Ascending aorta (tissue), 2 donors: ENCODE measurements at places on chromosomes 1 and 21. TPM values are rescaled to one million over a fixed set of nuclear protein-coding genes. Genes with fewer than 3 reads are reported as not detected.

DNA sequence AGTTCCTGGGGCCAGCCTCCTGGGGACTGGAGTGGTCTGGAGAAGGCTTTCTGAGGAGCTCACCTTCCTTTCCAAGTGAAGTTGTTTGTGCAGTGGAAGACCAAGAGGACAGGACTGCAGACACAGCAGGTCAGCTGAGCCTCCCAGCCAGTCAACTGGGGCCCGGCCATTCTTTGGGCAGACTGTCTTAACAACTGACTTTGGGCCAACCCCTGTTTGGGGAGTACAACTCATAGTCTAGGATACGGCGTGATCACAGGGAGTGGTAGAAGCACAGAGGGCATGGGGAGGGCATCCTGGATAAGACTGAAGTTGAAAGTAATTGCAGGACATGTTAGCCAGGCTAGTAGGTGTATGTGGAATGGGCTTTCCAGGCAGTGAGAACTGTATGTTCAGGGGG is 50.3 kb downstream of the PGM1 start:
- H3K27ac ChIP-seq = peak overlapping the region; percentile 33
- H3K4me3 ChIP-seq = no peak overlapping the region
- H3K27me3 ChIP-seq = no peaks in the 10 kb centered on the region
- peaks cover 16% of the 10 kb centered on the region for H3K36me3 ChIP-seq
- DNase-seq = no peak
- peaks cover 6% of the 10 kb centered on the region for H3K4me1 ChIP-seq

GRCh38 chr1:152855661-152856060 is 4.1 kb upstream of the LCE7A start:
- H3K27ac ChIP-seq = no peak overlapping the region
- no peak for DNase-seq
- H3K4me3 ChIP-seq = no peak overlapping the region
- H3K4me1 ChIP-seq = no peaks in the 10 kb centered on the region
- H3K36me3 ChIP-seq = no peaks in the 10 kb centered on the region

Gene CA6
- total RNA-seq = not detected

Gene VWA5B1
- total RNA-seq = not detected

DNA sequence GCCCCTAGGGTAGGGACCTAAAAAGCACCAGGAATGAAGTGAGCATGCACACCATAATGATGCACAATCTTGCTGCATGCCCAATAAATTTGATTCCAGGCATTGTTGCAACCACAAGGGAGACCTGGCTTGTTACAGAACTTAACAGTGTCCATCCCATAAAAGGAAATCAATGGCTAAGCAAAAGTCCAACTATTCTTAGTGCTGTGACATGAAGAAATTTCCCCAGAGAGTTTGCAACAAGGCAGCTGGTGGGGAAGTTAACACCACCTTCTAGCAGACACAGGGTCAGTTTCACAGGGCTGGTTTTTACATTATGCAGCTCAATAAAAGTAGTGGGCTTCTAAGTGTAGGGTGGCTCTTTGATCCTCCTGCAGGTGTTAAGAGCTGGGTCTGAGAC is 221.1 kb downstream of the KCNJ6 start:
- no peak overlapping the region for H3K4me3 ChIP-seq
- H3K27ac ChIP-seq = no peak overlapping the region
- H3K36me3 ChIP-seq = no peaks in the 10 kb centered on the region
- H3K4me1 ChIP-seq = no peaks in the 10 kb centered on the region
- H3K27me3 ChIP-seq = no peaks in the 10 kb centered on the region
